Activated CD8-positive, alpha-beta T cell treated with anti-CD3 and anti-CD28 coated beads, Interleukin-2, amount 10 ng/mL, durations not matched to agents 7 days and 5 days (primary cell): ENCODE measurements at places on chromosomes 1 and 21.

- no peaks in the 10 kb centered on the region for H3K36me3 ChIP-seq
- H3K27me3 ChIP-seq: peaks cover 52% of the 10 kb centered on the region
These were observed 565 bp downstream of the WLS start for GRCh38 chr1:68231627-68232288.

GRCh38 chr21:20259031-20259867 is 739.0 kb upstream of the NCAM2 start:
- H3K4me3 ChIP-seq: no peak overlapping the region
- H3K36me3 ChIP-seq: no peaks in the 10 kb centered on the region
- H3K4me1 ChIP-seq: no peaks in the 10 kb centered on the region
- no peak for DNase-seq
- H3K27ac ChIP-seq: no peak overlapping the region
- no peaks in the 10 kb centered on the region for H3K27me3 ChIP-seq

GRCh38 chr1:97911266-97912215 is 9.3 kb downstream of the DPYD start:
- peaks cover 31% of the 10 kb centered on the region for H3K4me1 ChIP-seq
- no peak overlapping the region for H3K27ac ChIP-seq
- H3K4me3 ChIP-seq: no peak overlapping the region
- DNase-seq: no peak
- no peaks in the 10 kb centered on the region for H3K27me3 ChIP-seq

DNA sequence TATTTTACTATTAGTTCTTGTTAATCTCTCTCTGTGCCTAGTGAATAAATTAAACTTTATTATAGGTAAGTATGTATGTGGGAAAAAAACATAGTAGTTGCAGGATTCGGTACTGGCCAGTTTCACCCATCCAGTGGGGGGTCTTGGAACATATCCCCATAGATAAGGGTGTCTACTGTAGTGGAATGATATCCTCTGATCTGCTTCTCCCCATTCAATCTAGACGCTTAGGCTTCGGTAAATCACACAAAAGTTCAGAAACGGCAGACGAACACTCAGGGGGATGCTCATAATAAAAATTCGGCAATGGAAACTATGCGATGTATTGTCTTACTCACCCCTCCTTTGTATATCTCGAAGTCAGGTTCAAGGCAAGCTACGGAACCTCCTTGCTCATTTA is 232.9 kb upstream of the COA6 start:
- H3K4me1 ChIP-seq: no peaks in the 10 kb centered on the region
- no peak for DNase-seq
- no peaks in the 10 kb centered on the region for H3K36me3 ChIP-seq
- H3K4me3 ChIP-seq: no peak overlapping the region
- peaks cover 38% of the 10 kb centered on the region for H3K27me3 ChIP-seq
- no peak overlapping the region for H3K27ac ChIP-seq

DNA sequence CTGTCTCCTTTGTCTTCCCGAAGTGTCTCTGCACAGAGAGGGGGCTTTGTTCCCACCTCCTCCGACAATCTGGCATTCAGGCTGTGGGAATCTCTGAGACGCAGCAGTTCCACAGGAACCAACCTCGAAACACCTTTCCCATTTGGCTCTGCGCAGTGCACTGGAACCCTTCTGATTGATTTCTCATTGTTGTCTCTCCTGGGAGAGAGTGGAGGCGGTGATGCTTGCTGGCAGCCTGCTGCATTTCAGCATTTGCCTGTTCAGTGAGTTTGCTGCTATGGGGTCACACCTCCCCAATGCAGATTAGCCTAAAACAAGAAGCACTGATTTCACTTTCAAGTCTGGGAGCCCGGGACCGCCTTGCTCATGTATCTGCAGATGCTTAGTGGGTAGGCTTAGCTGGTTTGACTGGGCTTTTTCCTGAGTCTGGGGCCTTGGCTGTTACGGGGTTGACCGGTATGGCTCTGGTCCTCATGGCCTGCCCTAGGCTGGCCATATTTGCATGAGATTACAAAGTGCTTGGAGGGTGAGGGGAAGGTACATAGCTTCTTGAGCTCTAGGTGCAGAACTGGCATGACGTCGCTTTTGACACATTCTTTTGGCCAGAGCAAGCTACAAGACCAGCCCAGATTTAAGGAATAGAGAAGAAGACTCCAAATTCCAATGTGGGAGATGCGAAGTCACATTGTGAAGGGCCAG is 695.3 kb downstream of the PTPRU start:
- no peaks in the 10 kb centered on the region for H3K4me1 ChIP-seq
- H3K27ac ChIP-seq: no peak overlapping the region
- H3K27me3 ChIP-seq: no peaks in the 10 kb centered on the region
- no peaks in the 10 kb centered on the region for H3K36me3 ChIP-seq

DNA sequence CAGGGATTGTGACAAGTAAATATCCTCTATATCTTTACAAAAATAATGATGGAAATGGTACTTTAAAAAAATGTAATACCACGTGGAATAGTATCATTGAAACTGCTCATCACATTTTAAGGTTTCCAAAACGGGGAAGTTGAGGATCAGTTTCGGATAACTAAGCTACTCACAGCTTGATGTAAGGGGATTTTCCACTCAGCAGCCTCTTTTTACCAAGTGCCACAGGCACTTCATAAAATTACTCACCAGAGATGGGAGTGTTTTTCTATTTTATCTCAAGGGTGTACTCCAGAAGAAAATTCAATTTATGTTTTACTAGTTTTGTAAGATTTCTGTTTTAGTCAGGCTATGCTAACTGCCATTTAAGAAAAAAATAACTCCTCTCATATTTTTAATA is 91.7 kb downstream of the TPR start:
- no peaks in the 10 kb centered on the region for H3K27me3 ChIP-seq
- H3K36me3 ChIP-seq: peaks cover 2% of the 10 kb centered on the region
- H3K4me1 ChIP-seq: peaks cover 7% of the 10 kb centered on the region
- no peak for DNase-seq

GRCh38 chr21:31397030-31397429 is 53.0 kb upstream of the TIAM1 start:
- no peak overlapping the region for H3K4me3 ChIP-seq
- H3K4me1 ChIP-seq: peaks cover 65% of the 10 kb centered on the region
- H3K36me3 ChIP-seq: peaks cover 4% of the 10 kb centered on the region
- no peak for DNase-seq
- no peaks in the 10 kb centered on the region for H3K27me3 ChIP-seq

DNA sequence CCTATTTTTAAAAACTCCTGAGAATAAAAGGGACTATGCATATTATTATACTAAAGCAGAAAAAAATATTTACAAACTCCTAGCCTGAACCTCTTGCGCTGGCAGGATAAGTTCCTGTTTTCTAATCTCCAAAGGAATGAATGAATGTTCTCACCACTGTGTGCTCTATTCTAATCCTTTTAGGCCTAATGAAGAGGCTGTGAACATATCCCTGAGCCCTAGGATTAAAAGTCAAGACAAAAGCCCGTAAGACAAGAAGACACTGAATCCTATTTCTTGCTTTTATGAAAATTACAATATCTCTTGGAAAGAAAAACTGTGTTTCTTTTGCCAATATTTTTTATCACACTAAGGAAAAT is 317.5 kb downstream of the HHAT start:
- DNase-seq: no peak
- no peak overlapping the region for H3K4me3 ChIP-seq
- peaks cover 9% of the 10 kb centered on the region for H3K27me3 ChIP-seq
- H3K4me1 ChIP-seq: peaks cover 17% of the 10 kb centered on the region
- no peak overlapping the region for H3K27ac ChIP-seq

DNA sequence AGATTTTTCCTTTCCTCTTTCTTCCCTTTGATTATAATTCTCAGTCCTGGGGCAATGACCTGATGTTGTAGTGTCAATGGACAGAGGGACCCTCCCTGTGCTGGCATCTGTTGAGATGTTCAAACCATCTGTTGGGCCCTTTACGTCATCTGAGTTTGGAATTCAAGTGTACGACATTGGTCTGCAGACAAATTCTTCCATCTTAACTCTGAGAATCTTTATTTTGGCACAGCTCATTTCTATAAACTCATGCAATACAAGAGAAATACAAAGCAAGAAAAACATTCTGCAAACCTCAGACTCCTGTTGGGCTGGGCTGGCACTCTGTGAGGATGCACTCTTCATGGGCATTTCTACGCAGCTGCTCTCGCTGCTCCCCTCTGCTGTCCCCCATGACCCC is 54.2 kb downstream of the IFI44 start:
- no peak for DNase-seq
- no peaks in the 10 kb centered on the region for H3K4me1 ChIP-seq
- H3K4me3 ChIP-seq: no peak overlapping the region
- H3K36me3 ChIP-seq: no peaks in the 10 kb centered on the region

DNA sequence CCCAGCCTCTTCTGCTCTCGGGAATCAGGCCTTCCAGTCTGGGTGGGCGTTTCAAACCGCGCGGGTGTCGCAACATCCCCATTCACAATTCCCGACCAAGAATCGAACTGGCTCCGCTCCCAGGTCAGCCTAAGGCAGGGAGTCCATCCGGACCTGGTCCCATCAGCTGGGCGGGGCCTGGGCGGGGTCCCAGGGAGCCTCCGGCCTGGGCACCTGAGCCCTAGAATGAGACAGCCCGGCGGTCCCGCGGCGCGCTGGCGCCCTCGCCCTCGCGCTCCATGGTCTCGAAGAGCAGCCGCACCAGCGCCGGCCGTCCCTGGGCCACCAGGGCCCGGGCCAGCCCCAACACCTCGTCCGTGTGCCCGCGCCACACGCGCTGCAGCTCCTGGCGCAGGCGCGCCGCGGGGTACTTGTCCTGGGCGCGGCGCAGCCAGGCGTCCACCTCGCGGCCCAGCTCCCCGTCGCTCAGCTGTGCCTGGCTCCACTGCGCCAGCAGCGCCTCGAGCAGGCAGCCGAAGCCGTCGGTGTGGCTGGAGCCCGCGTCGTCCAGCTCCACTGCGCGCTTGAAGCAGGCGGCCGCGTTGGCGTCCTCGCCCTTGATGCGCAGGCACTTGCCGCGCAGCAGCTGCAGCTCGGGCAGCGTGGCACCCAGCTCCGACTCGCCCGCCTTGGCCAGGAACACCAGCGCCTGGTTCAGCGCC is 16.9 kb upstream of the PARS2 start:
- no peak for DNase-seq
- H3K36me3 ChIP-seq: no peaks in the 10 kb centered on the region
- no peak overlapping the region for H3K27ac ChIP-seq
- peaks cover 4% of the 10 kb centered on the region for H3K4me1 ChIP-seq
- H3K27me3 ChIP-seq: no peaks in the 10 kb centered on the region

DNA sequence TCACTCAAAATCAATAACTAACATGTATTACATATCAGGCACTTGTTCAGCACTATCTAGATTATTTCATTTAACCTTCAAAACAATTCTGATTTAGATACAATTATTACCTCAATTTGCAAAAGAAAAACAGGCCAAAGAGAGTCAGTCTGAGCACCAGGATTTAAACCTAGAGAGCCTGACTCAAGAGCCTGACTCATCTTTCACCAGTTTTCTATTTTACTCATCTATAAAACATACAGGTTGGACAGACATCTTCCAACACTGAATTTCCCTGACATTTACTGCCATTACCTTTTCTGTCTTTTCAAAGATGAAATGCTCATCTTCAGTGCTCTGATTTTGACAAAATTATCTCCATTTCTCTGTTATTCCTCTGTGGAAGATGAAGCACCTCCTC is 116.5 kb downstream of the MRPL39 start:
- H3K4me3 ChIP-seq: no peak overlapping the region
- no peak overlapping the region for H3K27ac ChIP-seq
- H3K36me3 ChIP-seq: no peaks in the 10 kb centered on the region
- peaks cover 34% of the 10 kb centered on the region for H3K4me1 ChIP-seq

GRCh38 chr1:2104621-2105427 is 54.6 kb downstream of the PRKCZ start:
- H3K4me1 ChIP-seq: no peaks in the 10 kb centered on the region
- no peaks in the 10 kb centered on the region for H3K36me3 ChIP-seq
- H3K27me3 ChIP-seq: no peaks in the 10 kb centered on the region

GRCh38 chr1:47827109-47827508 is 170.1 kb downstream of the TRABD2B start:
- no peaks in the 10 kb centered on the region for H3K4me1 ChIP-seq
- no peak overlapping the region for H3K4me3 ChIP-seq
- H3K36me3 ChIP-seq: no peaks in the 10 kb centered on the region
- no peak for DNase-seq
- no peaks in the 10 kb centered on the region for H3K27me3 ChIP-seq

DNA sequence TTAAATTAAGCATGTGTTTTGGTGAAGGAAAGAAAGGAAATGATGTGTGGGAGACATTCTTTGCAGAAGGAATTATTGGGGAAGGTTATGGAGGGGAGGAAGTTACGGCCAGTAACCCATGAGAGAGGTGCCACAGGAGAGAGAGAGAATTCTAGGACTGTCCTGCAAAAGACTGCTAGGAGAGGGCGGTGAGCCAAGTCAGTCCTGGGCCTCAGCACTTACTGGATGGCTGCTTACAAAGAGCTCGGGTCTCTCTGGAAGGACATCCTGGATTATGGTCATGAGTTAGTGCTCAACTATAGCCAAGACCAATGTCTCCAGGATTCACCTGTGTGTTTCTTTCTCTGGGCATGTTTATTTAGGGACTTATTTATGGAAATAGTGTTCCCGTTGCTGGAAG is 74.4 kb upstream of the HSD17B7 start:
- DNase-seq: no peak
- H3K27me3 ChIP-seq: peaks cover 12% of the 10 kb centered on the region
